GM04504 (cell line): ENCODE measurements at places on chromosomes 1 and 21.
A peak's percentile ranks its signal among the peaks of the same experiment; 100 is the strongest.

GRCh38 chr1:159229896-159230295, 25.2 kb downstream of the ACKR1 start:
- peak; percentile 18 for DNase-seq

DNA sequence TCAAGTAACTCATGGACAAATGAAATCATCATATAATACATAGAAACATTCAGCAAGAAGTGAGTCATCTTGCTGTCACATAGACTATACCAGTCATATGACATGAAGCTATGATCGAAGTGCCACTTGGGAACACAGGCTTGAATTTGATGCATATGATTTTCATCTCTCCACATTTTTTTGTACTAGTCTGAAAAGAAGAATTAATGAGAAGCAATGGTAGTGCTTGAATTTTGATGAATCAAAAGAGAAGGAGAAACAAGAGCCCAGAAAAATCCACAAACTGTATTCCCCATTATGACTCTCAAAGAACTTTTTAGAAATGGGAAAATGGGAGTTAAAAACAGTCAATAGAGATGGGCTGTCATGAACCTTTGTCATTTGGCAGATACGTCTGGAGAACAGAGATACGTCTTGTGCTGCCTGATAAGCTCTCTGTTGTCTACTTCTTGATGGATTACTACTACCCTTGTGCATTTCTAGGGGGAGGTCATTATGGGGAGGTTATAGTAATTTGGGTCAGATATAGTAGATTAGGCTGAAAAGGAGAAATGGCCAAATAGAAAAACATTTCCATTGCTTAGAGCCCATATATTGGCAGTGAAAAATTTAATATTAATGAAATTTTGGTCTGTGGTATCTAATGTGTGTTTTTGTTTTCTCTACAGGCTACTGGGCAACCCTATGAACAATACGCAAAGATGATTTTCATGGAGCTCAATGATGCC, 8.0 kb upstream of the LEPR start:
- DNase-seq: no peak

- DNase-seq: peak; percentile 38
Observed at GRCh38 chr1:7667625-7668218, 103.4 kb upstream of the VAMP3 start.

DNA sequence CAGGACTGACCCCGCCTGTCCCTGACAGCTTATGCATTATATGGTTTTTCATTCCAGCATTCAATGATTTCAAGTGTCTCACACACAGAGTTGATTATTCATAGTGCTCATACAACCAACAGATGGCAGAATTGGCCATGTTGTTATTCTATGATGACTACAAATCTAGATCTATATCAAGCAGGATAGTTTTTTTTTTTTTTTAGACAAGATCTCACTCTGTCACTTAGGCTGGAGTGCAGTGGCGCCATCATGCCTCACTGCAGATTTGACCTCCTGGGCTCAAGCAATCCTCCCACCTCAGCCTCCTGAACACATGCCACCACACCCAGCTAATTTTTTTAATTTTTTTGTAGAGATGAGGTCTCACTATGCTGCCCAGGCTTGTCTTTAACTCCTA, 40.1 kb upstream of the LRRC8D start:
- DNase-seq: no peak

DNA sequence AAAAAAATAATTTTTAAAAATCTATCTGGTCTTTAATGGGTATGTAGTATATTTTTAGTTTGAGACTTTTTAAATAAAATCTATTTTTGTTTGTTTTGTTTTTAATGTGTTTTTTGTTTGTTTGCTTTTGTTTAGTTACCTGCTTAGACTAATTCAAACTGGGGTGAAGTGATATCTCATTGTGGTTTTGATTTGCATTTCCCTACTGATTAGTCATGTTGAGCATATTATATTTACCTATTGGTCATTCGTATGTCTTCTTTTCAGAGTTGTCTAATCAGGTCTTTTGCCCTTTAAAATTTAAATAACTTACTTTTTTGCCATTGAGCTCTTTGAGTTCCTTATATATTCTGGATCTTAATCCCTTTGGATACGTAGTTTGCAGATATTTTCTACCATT, 20.3 kb downstream of the CD1B start:
- no peak for DNase-seq

- DNase-seq: no peak
Observed at GRCh38 chr1:160244209-160244608, 18.1 kb downstream of the DCAF8 start.

DNA sequence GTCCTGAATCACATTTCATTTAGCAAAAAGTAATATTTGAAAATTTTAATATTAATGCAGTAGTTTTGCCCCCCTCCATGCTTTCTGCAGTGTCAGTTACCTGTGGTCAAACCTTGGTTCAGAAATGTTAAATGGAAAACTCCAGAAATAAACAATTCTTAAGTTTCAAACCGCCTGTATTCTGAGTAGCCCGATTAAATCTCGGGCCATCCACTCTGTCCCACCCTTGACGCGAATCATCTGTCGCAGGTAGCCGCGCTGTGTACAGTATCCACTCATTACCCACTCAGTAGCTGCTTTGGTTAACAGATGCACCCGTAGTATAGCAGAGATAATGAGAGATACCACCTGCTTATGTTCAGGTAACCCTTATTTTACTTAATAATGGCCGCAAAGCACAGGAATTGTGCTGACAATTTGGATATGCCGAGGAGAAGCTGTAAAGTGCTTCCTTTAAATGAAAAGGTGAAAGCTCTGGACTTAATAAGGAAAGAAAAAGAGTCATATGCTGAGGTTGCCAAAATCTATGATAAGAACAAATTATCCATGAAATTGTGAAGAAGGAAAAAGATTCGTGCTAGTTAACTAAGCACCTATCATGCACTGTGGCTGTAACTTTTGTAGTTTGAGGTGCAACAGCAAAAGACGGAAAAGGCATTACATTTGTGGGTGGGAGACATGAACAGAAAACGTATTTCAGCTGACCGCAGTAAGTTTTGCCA, 889 bp upstream of the SCYL3 start:
- no peak for DNase-seq

DNA sequence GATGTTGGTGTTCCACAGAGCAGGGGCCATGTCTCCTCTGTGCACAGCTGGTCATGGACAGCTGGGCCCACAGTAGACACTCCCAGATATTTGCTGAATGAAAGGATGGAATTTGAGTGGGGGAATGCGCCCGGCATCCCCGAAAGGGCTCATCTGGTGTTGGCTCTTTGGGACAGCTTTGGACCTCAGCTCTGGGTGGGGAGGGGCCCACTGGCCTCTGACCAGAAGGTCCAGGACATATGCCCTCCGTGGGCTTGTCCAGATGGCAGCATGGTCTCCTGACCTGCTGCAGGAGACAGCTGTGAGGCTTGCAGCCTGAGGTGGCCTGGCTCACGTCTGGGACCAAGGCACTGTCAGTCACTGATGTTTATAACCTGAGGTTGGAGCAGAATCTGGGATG, 160.4 kb upstream of the AJAP1 start:
- no peak for DNase-seq
